Left hindlimb (tissue), 1 donor: ENCODE measurements at places on chromosomes 13 and 19.

DNA sequence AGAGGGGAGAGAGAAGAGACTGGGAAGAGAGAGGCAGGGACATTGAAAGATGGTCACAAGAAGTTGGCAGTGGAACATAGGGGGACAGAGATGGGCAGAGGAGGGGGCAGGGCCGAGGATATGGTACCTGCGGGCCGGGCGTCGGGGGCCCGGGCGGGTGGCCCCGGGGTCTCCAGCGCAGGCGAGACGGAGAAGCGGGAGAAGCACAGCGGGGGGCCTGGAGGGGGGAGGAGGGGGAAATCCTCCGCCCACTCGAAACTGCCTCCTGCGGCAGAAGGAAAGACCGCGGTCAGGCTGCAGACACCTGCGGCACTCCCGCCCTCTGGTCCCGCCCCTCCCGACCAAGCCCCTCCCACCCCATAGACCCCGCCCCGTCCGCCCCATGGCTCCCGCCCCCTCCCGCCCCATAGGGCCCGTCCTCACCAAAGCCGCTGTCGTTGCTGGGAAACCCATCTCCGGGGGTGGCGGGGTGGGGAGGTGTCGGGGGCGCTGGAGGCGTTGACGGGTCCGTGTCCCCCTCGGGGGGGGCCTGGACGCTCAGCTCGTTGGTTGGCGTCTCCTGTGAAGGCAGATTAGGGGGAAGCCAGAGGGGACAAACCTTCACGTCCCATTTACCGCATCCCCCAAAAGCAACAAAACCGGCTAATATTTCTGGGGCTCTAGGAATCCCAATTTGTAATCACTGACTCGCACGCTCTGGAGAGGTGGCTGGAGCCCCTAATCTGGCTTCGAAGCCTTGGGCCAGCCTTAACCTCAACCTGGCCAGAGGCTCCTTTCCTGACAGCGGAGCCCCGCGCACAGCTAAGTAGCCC is 20.4 kb downstream of the LMTK3 start:
- peak; percentile 62 for DNase-seq

DNA sequence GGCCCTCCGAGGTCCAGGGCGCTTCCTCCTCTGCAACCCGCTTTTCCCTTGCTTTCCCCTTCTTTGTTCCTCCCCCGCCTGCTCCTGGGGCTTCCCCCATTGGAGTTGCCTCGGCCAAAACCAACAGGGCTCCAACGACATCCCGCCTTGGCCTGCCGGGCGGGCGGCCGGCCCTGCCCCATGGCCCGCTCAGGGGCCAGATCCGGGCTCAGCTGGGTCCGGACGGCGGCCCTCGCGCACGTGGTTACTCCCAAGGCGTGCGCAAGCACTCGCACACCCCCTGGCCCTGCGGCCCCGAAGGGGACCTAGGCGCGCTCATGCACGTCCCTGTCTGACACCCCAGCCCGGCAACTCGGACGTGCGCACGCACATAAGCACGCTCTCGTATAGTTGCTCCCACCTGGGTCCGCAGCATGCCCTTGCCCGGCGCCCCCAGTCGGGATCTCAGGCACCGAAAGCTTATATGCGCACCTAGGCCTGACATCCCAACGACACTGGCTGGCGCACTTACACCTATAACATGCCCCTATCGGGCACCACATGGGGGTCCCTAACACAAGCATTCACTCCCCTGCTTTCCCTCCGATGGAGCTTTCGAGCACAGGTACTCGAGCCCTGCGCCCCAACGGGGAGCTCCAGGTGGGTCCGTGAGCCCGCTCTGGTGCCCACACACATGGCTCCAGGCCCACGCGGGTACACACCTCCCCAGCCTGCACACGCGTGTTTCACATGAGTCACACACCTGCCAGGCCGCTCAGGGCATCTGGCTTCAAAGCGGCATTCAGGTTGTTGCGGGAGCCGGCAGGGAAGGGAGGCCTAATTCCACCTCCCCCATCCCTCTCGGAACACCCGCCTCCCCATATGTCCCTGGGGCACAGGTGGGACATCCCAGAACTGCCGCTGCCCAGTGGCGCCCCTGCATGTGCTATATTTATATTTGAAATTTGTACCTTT is 15.0 kb downstream of the NFIX start:
- DNase-seq: no peak

GRCh38 chr13:70995338-70995737 is 871.7 kb downstream of the DACH1 start:
- no peak for DNase-seq

DNA sequence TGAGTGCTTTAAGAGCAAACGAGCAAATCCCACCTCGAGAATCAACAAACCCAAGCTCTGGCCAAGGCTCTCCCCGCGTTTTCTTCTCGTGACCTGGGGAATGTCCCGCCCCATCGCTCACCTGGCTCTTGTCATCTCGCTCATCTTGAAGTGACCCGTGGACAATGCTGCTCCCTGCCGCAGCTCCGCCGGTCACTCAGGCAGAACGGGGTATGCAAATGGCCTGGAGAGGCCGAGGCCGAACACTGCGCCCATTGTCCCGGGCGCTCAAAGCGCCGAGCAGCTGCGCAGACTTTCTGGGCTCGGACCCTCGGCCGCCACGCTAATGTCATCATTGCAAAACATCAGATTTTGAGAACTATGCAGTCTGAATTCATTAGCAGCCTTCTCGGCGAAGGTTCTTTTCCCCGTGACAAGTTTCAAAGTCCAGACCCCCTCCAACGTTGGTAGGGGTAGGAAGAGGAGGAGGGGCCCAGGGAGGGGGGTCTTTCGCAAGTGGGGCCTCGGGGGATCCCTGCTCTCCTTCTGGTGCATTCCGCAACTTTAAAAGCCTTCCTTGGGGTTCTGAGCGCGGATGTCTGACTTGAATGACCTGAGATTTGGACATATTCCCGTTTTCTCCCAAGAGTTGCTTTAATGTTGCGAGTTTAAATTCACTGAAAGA is 39.7 kb downstream of the SOX1 start:
- DNase-seq: no peak

DNA sequence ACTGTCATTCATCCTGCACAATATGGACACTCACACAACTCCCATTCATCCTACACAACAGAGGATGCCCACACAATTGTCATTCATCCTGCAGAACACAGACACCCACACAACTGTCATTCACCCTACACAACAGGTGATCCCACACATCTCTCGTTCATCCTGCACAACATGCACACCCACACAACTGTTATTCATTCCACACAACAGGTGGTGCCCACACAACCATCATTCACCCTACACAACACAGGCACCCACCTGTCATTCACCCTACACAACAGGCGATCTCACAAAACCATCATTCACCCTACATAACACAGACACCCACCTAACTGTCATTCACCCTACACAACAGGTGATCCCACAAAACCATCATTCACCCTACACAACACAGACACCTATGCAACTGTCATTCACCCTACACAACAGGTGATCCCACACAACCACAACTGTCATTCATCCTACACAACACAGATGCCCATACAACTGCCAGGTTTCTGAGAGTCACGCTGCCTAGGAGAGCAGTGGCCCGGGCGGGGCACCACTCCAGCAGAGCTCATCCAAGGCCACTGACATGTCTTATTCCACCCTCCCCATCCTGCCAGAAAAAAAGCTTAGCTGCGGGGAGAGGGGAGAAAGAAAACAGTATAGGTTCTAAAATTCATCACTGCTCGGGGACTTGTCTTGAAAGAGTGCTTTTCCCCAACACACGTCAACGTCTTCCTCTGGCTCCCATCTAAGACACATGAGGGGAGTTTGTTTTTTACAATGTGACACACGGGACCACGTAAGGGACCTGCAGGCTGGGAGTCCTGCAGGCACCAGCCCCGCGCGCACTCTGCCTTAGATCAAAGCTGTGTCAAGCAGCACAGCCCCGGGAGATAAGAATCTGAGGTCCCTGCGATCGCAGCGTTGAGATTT is 44.0 kb downstream of the KLF2 start:
- DNase-seq: no peak

DNA sequence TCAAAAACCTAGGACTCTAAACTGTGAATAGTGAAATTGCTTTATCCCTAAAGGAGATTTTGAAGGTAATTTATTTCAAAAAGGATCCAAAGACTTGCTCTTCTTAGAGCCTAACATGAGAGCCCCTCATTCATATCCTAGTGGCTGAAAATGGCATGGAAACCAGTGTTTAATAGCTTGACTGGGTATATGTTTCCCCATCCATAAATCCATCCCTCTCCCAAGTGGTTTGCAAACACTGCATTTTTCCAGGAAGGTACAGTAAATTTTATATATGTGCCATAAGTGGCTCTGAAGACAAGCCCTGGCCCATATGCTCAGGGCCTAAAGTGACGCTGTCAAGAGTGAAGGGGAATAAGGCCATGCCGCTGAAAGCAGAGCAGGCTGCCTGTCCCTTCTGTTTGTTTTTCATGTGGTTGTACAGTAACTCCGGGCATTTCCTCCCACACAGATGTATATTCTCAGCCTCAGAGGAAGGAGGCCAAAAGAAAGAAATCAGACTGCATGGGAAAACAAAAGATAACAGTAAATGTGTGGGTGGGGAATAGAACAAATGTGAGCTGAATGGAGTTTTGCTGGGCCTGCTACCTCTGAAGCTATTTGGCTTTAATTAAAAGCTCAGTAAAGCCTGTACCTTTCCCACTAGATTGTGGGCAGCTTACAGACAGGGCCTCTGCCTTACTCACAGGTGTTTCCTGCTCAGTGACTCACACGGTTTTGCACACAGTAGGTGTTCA is 181.9 kb downstream of the PCDH9 start:
- no peak for DNase-seq

DNA sequence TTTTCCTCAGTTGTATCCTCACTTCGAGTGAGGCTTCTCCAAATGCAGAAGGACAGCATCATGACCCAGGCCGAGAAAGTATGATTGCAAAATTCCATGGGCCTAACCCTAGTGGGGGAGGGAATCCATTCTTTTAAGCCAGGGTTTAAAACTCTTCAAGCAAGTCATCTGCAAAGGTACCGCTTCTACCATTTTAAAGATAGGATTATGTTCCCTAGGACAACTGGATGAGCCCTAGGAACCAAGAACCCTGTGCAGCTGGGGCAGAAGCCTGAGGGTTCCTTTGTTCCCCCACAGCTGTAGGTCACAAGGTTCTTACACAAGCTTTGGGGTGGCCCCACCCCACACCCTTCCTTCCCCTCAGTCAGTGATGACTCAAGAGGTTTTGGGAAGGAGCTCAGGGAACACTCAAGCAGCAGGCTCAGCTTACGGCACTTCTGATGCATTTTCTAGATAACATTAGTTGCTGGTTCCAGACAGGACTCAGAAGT is 13.5 kb downstream of the ARL11 start:
- DNase-seq: no peak

DNA sequence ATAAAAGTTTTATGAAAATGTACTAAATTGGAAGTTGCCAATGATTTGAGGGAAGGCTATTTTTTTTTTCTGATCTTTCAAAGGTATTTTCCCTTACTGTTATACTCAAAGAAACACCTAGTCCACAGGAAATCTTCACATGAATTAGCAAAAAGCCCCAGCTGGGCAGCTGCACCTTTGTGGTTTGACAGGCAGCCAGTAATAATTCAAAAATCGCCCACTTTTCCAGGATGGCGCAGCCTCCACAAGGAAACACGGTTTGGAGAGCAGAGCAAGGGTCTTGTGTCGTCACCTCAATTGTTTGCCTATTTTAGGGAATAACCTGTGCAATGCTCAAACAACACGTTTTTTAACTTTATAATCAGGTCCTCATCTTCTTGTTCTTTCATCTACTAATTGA is 324.9 kb upstream of the GPC6 start:
- no peak for DNase-seq

DNA sequence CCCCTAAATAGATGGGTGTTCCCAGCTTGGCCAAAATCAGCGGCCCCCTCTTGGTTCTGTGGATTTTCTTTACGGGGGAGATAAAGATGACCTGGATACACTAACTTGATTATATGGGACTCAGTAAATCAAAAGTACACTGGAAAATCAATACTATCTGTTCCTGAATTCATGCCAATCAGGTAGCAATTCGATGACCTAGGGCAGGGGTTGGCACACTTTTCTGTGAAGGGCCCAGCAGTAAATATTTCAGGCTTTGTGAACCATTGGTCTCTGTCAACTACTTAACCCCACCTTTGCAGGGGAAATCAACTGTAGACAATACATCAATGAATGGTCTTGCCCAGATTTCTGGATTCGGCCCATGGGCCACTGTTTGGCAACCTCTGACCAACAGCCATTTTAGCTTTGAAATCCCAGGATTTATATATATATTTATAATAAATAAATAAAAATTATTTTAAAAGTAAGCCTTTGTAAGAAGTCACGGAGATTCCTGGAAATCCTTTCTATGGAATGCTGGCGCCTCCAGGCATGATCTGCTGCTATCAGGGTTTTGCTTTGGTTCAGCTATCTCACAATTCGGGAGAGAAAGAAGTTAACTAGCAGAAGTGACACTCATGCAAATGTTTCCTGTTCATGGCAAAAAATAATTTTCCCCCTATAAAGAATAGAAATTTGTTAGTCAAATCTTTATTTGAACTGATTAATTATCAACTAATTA is 32.8 kb downstream of the SLC15A1 start:
- no peak for DNase-seq

DNA sequence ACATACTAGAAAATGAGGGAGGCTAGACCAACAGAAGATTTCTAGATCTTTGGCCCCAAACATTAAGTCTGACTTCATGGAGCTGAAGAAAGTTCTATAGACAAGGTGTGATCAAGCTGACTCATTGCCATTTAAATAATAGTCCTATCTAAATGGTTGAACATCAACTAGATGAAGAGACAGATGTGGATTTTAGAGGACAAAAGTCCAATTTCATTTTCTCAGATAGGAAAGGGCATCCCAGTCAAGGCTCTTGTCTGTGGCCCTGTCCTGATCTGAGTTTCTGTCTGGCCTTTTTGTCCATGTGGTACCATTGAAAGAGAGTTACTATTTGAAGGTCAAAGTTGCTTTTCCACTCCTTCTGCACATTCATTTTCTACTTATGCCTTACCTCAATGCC is 74.6 kb downstream of the MBNL2 start:
- DNase-seq: no peak

DNA sequence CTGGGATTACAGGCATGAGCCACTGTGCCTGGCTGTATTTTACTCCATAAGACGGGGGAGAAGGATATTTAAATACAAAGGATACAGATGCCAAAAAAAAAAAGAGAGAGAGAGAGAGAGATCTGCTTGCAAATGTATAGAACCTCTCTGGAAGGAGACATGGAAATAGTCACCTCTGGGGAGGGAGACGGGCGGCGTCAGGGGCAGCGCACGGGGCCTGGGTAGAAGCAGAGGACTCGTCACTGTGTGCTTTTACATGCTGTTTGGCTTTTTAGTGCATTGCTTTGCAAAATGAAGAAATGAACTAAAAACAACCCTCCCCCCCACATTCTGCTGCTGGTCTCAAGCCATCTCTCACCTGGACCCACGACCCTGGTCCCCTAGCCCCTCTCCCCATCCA is 4.8 kb upstream of the ZNF653 start:
- DNase-seq: no peak

- DNase-seq: no peak
These were observed 470.7 kb downstream of the TSHZ3 start for GRCh38 chr19:30878495-30878894.

- no peak for DNase-seq
These were observed 19.1 kb downstream of the TMEM150B start for GRCh38 chr19:55305983-55306562.

DNA sequence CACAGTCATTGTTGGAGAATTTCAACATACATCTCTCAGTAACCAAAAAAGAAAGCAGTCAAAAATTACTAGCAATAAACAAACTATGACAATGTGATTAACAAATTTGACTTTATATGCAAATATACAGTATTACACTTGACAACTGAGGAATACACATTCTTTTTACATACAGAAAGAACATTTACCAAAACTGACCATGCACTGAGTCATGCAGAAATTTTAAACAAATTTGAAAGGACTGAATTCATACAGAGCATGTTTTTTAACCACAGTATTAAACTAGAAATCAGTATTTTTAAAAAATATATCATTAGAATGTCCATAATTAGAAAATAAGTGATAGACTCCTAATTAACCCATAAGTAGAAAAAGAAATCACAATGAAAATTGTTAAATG is 420.1 kb downstream of the TBC1D4 start:
- DNase-seq: no peak
